ENCODE measurements at places on chromosomes 3 and 15.

- no peak for DNase-seq
These were observed at the start of gene IQCF2 for GRCh38 chr3:51860703-51861665. IQCF2 (plus strand) TSS chr3:51861615; CDS start chr3:51861667, 52 bp downstream.

DNA sequence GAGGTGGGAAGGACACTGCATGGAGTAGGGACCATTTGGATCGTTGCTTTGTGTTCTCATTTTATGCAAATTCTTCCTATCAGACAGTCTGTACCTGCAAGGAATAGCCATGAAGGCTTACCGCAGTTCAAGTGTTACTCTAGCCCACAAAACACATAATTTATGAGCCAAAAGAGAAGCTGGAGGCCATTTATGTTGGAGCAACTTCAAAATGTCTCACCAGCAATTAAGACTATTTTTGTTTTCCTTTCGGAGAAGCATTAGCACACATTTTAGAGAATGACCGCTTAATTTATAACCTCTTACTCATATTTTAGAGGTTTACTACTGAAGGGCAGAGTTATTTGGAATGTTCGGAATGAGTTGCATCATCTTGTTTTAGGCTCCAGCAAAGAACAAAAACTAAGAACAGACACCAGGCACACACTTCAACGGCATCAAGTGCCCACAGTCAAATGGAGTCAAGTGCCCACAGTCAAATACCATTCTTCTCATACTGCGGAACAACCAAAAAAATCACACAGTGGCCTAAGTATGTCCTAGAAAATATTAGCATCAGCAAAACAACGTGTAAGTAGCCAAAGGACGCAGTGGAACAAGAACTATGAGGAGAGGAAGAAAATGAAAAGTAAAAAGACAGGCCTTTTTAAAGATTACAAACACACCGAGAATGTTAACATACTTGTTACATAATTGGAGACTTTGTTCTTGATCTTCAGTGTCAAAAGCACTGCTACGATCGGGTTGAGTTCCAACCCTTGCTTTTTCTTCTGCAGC, 17.5 kb upstream of the GOLGA8J start:
- DNase-seq, result peak; percentile 87

- no peak for DNase-seq
These were observed 133.1 kb upstream of the ABHD17C start for GRCh38 chr15:80562033-80562432.

DNA sequence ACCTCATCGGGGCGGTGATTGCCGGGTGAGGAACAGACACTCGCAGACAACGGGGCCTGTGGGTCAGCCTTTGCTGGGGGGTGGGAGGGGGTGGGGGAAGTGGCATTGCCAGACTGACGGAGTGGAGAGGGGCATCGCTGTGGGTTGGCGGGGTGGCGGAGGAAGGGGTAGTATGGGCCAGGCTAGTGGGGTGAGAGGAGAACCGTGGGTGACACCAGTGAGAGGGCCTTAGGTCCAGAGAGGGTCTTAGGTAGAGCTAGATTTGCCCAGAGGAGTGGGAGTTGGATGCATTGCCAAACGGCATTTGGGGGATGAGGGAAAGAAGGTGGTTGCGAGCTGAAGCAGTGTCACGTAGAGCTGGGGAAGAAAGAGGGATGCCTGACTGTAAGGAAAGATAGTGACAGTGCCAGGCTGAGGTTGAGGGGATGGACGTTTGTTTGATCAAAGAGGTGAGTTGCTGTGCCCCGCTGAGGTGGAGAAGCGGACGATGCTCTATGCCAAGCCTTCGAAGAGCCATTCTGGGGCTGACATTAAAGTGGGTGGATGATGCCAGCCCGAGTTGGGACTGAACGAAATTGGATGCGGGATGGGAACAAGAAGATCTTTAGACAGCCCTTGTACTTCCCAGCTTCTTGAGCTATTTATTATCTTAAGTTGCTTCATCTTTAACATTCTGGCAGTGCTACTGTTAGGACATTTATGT, 572 bp downstream of the DNAJB11 start:
- no peak for DNase-seq

DNA sequence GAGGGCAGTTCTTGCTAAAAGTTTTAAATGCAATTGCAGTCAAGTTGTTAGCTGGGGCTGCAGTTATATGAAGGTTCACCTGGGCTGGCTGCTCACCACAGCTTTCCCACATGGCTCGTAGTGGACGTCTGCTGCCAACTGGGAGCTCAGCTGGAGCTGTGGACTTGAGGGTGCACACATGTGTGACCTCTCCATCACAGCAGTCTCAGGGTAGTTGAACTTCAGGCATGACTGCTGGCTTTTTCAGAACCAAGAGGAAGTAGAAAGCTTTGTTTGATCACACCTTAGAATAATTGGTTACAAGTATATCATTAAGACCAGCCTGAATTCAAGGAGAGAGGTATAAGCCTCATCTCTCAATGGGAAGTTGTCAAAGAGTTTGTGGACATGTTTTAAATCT, 74.1 kb downstream of the CHL1 start:
- no peak for DNase-seq

DNA sequence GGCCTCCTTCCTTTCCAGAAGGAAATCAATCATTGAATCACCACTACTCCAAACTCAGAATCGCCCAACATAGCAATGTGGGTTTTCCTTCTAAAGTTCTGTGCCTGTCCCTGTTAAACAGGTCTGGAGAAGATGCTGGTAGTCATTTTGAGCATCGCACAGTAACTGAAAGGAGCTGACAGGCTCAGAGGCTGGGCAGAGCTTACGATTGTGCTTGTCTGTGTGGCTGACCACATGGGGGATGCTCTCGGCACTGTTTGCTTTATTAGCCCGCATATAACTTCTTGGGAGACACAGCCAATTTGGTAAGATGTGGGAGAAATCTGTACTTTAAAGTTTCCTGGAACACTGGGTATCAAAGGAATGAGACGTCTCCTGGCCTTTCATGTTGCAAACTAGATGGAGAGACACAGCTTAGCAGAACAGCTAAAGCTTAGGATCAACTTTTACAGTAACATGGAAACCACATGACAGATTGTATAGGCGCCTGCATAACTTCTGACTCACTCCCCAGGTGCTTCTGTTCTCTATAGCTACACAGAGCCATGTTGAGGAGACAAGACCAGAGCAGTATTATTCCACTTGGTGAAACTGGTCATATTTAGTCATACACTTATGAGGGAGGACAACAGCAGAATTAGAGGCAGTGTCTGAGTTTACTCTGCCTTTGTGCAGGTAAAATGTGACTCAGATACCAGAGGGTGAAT, 374.1 kb downstream of the RORA start:
- no peak for DNase-seq

DNA sequence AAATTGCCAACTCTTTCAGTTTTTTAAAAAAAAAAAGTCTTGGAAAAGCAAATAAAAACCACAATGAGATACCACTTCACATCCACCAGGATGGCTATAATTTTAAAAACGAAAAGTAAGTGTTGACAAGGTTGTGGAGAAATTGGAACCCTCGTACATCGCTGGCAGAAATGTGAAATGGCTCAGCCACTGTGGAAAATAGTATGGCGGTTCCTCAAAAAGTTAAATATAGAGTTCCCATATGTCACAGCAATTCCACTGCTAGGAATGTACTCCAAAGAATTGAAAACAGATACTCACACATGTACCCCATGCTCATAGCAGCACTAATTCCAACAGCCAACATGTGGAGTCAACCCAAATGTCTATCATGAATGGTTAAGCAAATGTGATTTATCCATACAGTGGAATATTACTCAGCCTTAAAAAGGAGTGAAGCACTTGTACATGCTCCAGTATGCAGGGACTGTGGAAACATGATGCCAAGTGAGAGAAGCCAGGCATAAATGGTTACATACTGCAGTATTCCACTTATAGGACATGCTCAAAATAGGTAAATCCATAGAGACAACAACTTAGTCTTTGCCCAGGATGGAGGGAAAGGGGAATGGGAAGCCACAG, 73.8 kb upstream of the PCSK6 start:
- no peak for DNase-seq

- no peak for DNase-seq
These were observed 1090.3 kb upstream of the CFAP20DC start for GRCh38 chr3:60140160-60140559.

GRCh38 chr3:134048278-134048996, 18.7 kb upstream of the SLCO2A1 start:
- DNase-seq, result no peak

DNA sequence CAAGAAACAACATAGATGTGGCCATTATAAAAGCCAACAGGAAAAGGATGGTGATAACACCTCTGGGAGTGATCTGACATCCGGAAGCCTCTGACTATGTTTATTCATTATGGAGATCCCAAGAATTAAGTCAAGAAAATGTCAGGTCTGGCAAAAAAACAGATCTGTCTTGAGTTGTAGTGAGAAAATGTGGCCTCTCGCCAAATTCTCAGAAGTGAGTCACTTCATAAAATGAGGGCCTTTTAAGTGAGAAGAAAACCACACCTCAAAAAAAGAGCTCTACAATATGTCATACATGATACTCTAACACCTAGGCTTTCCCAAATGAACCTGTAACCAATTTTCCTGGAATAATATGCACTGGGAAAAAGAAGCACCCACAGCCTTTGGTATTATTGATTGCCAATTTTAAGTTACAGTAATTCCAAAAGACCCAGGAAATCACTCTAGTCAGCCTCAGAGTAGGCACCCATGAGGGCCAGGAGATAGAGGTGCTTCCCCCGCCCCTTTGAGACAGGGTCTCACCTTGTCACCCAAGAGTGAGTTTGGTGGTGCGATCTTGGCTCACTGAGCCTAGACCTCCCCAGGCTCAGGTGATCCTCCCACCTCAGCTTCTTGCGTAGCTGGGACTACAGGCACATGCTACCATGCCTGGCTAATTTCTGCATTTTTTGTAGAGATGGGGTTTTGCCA, 38.0 kb downstream of the CCR3 start:
- peak; percentile 50 for DNase-seq

- no peak for DNase-seq
These were observed 10.1 kb downstream of the AGTR1 start for GRCh38 chr3:148707601-148708380.

- no peak for DNase-seq
These were observed 5.3 kb upstream of the SPSB4 start for GRCh38 chr3:141045849-141046248.

DNA sequence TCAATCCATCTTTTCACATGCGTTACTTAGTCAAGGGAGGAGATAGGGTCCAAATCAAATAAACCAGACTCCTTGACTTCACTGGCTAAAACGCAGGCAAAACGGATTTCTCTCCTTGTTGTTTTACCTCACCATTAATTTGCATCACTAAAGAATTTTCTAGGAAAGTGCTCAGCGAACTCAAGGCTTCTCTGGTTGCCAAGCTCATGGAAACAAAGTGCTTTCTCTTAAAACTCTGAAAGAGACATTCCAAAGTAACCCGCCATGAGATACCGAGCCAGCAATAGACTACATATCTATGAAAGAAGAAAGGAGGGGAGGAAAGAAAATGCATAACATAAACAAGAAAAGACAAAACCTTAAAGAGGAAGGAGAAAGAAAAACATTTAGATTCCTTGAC, 211.7 kb upstream of the WNT5A start:
- no peak for DNase-seq

GRCh38 chr3:50260942-50261441, 8.0 kb upstream of the SEMA3B start:
- no peak for DNase-seq

DNA sequence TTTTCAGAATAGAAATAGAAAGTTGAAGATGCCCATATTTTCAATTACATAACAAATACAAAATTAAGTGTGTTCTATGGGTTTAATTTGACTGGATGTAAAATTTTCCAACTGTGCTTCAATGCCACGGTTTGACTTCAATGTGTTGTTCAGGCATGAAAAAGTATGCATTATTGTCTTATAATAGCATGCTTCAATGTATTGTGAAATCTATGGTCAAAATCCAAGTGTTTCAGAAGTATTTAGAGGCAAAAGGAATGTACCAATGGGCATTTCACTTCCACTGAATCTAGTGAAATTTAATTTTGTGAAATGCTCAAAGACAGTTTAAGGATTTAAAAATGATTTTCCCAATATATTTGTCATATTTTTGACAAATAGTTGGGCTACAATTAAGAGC, 16.0 kb downstream of the NEK10 start:
- no peak for DNase-seq

DNA sequence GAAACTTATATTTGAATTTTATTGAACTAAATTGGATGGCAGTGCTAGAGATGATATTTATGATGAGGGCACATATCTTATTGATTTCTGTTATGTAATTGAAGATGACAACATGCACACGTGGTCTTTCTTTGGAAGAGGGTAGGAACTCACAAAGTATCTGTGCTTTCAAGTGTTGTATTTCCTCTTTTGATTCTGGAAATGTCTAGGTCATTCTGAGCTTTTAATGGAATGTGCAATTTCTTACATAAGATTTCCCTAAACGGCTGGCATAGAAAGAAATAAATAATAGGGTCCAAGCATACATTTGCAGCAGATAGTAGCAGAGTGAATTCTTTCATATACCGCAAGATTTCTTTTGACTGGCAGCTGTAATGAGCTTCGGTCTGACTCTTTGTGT, 10.1 kb upstream of the GPR171 start:
- DNase-seq, result no peak

GRCh38 chr15:58736018-58736643, 13.4 kb downstream of the ADAM10 start:
- no peak for DNase-seq

- no peak for DNase-seq
These were observed 46.9 kb downstream of the NOX5 start for GRCh38 chr15:69061414-69061842.

DNA sequence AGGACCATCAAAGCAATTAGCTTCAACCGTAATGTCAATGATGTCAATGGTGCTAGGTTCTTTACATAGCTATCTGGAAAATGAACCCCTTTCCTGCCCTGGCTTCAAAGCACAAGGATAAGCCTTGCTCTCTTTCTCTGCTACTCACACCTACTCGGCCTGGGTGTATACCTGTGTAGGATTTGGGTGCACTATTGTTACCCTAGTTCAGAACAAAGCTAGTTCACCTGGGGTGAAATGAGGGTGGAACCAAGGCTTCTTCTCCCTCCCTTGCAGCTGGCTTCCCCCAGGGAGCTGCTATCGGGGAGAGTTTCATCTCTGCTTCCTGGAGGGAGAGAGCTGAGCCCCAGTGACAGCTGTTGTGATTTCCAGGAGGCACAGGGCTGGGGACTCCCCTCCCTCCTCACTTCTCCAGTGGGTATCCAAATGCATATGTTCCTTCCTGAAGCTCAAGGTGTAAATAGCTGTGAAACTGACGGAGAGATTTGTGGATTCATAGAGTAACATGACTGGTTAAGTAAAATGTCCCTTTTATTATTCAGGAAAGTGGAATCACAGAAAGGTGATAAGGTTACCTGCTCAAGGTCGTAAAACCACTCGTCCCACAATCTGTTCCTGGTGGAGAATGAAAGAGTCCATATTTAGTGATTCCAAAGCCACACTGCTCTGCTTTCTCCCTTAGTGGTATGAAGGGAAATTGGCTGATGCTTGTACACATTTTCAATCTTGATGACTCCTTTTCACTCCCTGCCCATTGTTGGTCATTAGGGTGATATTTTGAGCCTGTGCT, 11.8 kb upstream of the C3orf70 start:
- DNase-seq, result no peak

GRCh38 chr15:51803965-51804364, 25.5 kb upstream of the TMOD3 start:
- DNase-seq, result no peak

DNA sequence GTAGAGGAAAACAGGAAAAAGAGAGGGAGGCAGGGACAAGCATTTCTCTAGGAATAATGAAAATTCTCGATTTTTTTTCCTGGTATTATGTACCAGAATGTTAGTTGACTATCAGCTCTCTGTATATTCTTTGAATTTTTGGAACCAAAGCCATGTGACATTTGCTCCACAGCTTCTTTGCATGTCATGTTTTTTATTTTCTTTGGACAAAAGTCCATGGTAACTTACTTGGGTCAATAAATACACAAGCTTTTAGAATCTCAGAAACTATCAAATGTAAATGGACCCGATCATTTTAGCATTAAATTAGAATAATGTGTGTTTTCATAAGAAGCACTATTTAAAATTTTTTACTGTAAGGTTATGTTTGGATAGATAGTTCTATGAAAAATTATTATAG, 320.5 kb downstream of the ZIC1 start:
- no peak for DNase-seq
